ENCODE measurements at places on chromosomes 6 and 20. TPM values are rescaled to one million over a fixed set of nuclear protein-coding genes. Genes with fewer than 3 reads are reported as not detected.

DNA sequence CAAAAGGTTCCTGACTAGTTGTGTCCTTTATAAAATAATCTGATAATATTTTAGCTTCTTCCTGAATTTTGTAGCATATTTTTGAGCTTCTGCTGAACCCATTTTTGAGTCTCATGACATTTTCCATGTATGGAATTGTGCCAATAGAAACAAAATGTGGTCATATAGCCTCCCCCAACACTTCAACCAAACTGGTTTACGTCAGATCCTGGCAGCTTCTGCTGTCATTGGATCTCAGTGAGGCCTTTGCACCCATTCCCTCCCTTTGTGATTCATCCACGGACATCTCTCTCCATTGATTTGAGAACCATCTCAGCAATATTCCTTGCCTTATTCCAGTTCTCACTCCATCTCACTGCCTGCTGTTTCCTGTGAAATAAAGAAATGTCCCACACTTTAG lies 166.0 kb upstream of the PROKR2 start:
- H3K27ac ChIP-seq = no peak overlapping the region
- H3K27me3 ChIP-seq = peaks cover 12% of the 10 kb centered on the region
- no peaks in the 10 kb centered on the region for H3K36me3 ChIP-seq
- no peak for DNase-seq
- H3K4me1 ChIP-seq = peaks cover 8% of the 10 kb centered on the region

The GPX5 gene
- not detected for total RNA-seq

The KCNS1 gene
- 0.21 TPM for total RNA-seq

The CLPSL2 gene
- total RNA-seq = not detected

The MAFB gene
- total RNA-seq = 0.83 TPM

All from activated T-helper 2 cell treated with anti-CD3 and anti-CD28 coated beads, Interferon-gamma antibody, Interleukin-2, Interleukin-4, amounts not matched to agents 10 μg/mL and 5 μg/mL and 100 μg/mL, durations not matched to agents 14 hours and 24 hours and 36 hours (primary cell).